Stimulated activated CD8-positive, alpha-beta memory T cell treated with anti-CD3 and anti-CD28 coated beads, Interleukin-4, amount 100 ng/mL, for 48 hours (primary cell): ENCODE measurements at places on chromosomes 7 and 10.

GRCh38 chr7:67732898-67733297, 736.3 kb downstream of the TYW1 start:
- no peak for DNase-seq

GRCh38 chr10:63707254-63707910, 186.2 kb downstream of the REEP3 start:
- no peak for DNase-seq

GRCh38 chr7:141930211-141930610, 14.0 kb downstream of the OR9A4 start:
- DNase-seq = no peak

GRCh38 chr7:20304366-20304765, 26.3 kb upstream of the ITGB8 start:
- no peak for DNase-seq

DNA sequence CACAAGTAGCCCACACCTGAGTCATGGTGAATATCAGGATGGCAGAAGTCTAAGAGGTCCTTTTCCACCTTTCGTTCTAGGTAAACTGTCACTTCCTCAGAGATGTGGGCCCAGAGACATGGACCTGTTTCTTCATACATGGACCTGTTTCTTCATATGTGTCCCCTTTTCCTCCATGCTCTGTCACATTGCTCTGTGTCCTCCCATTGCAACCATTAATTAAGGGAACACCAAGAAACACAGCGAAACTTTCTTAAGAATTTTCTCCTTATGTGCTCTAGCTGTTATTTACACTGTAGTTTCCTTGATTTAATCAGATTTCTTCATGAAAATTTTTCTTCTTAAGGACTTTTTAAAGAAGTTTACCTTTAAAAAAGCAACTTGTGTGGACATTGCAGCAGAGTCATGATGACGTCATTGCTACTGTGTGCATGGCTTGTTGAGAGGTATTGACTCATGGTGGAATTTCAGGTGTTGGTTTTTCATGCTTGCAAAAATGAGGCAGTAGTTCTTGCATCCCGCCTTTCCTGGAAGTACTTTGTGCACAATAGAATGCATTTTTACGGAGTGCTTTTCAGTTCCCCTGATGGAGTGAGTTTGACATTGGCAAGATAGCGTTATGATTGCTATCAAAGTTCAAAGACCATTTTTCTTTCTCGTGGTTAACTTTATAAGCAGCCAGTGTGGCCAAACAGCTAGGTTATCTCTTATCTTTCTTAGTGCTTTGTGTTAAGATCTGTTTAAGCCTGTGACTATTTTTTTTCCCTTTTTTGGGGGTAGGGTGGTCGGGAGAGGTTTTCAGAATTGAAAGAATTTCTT, 37.7 kb downstream of the CFAP58 start:
- DNase-seq = no peak

GRCh38 chr10:88835910-88836221, 15.8 kb downstream of the ANKRD22 start:
- no peak for DNase-seq

- no peak for DNase-seq
Observed at GRCh38 chr10:7085913-7086589, 324.8 kb downstream of the SFMBT2 start.
